HT-29 (cell line): ENCODE measurements at places on chromosomes 6 and 20. TPM values are rescaled to one million over a fixed set of nuclear protein-coding genes. Genes with fewer than 3 reads are reported as not detected.

GRCh38 chr6:159713984-159714383, 13.3 kb upstream of the WTAP start:
- DNase-seq, result no peak

DNA sequence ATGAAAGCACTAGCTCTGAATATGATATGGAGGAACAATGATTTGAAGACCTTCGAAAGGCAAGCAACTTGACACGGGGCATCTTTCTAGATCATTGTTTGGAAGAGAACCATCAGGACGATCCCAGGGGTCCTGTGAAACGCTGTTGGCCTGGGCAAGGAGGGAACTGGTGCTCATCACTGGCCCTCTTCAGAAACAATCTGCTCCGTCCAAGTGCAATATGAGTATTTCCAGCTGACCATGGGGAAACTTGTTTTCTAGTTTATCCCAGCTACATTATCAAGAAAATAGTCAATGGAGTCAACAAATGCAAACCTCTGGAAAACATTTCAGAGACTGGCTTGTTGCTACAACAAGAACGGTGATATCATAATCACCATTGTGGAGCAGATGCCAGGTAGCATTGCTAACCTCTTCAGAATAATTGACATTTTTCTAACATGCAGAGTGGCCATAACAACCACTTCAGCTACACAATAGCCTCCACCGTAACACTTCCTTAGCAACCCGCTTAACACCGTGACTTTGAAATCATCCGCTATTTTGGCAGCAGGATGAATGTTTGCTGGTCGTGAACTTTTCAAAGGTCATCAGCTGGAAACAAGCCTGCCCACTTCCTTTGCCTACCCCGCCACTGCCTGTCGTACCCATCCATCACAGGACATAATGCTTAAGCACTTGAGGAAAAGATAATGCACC, 112.0 kb upstream of the PDE10A start:
- DNase-seq, result peak; percentile 65

DNA sequence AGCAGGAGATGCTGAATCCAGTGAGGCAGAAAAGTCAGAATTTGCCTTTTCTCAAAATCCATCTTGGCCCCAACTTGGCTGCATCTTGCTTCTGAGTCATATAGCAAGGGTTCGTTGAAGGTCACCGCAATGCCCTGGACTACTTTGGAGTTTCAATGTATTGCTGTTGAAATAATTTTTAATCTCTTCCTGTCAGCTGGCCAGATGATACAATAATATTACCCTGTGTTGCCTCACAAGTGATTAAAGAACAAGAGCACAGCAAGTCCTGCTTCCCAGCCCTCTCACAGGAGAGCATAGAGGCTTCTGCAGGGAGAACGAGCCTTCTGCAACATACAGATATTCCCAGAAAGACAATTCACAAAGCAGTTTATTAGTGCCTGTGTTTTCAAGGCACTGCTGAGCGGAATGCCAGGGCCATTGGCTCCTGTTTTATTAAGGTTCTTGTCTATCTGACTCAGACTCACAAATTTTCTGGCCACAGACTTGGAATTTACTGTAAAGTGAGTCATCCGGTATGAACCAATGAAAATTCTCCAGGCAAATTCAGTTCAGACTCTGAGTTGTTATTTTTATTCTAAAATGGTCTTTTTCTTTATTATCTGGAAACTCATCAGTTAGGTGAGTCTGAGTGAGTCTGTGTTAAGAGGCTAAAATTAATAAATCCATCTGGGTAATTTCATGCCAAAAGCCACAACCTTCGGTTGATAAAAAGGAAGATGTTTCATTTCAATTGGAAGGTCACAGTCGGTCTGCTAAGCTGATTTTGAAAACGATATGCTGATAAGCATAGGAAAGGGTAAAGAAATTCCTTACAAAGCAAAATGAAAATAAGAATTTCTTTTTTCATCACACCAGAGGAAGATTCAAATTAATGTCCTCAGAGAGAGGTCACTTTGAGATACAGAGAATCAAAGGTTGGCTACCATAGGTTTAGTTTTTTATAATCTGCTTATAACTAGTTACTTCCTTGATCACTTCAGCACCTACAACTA, 289.4 kb upstream of the STXBP5 start:
- DNase-seq, result peak; percentile 88

DNA sequence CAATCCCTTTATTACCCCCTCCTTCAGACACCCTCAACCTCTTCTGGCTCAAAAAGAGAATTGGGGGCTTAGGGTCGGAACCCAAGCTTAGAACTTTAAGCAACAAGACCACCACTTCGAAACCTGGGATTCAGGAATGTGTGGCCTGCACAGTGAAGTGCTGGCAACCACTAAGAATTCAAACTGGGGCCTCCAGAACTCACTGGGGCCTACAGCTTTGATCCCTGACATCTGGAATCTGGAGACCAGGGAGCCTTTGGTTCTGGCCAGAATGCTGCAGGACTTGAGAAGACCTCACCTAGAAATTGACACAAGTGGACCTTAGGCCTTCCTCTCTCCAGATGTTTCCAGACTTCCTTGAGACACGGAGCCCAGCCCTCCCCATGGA, 2.2 kb downstream of the TNF start:
- no peak for DNase-seq

- no peak for DNase-seq
Observed at GRCh38 chr20:31990641-31991338, 19.4 kb upstream of the CCM2L start.

Gene SCGN
- total RNA-seq, result not detected in 2 replicates
